ENCODE measurements at places on chromosomes 3 and 15. TPM values are rescaled to one million over a fixed set of nuclear protein-coding genes. Genes with fewer than 3 reads are reported as not detected.

GRCh38 chr15:79608066-79608864 lies 176.1 kb downstream of the MINAR1 start:
- no peak for DNase-seq

DNA sequence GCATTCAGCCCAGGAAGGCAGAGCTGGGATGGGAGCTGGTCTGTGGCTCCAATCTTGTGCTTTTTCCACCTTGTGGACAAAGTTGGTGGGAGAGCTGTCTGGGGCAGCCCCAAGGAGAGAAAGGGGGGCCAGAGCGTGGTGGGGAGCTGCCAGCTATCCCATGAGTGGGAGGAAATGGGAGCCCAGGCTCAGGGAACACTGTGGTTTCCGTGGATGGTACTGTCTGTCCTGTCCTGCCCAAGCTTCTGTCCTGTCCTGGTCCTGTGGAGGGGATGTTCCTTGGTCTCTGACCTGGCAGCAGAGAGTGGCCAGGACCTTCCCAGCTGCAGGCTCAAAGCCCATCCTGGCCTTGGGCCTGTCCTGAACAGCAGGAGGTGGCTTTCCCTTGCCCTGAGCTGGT lies 72.6 kb upstream of the SEC13 start:
- DNase-seq: no peak

Gene SEMA6D
- total RNA-seq: not detected

Gene CLDN18
- total RNA-seq: not detected

Gene WDR5B
- total RNA-seq: 5.5 TPM

Measured in activated CD4-positive, alpha-beta memory T cell treated with anti-CD3 and anti-CD28 coated beads, Interleukin-2, amount 10 ng/mL, durations not matched to agents 7 days and 5 days (primary cell).